ENCODE measurements at places on chromosomes 6 and 20.

GRCh38 chr6:137389150-137389704 lies 105.0 kb downstream of the OLIG3 start:
- DNase-seq, result peak; percentile 85

GRCh38 chr20:35451295-35451694 lies 4.1 kb upstream of the CEP250 start:
- DNase-seq, result no peak

- DNase-seq, result no peak
Observed at GRCh38 chr6:136063096-136063495, 187.0 kb downstream of the MTFR2 start.

GRCh38 chr6:9233686-9234085 lies 798.3 kb upstream of the SLC35B3 start:
- DNase-seq, result no peak

- DNase-seq, result no peak
Observed at GRCh38 chr6:161198783-161199460, 74.9 kb downstream of the AGPAT4 start.

DNA sequence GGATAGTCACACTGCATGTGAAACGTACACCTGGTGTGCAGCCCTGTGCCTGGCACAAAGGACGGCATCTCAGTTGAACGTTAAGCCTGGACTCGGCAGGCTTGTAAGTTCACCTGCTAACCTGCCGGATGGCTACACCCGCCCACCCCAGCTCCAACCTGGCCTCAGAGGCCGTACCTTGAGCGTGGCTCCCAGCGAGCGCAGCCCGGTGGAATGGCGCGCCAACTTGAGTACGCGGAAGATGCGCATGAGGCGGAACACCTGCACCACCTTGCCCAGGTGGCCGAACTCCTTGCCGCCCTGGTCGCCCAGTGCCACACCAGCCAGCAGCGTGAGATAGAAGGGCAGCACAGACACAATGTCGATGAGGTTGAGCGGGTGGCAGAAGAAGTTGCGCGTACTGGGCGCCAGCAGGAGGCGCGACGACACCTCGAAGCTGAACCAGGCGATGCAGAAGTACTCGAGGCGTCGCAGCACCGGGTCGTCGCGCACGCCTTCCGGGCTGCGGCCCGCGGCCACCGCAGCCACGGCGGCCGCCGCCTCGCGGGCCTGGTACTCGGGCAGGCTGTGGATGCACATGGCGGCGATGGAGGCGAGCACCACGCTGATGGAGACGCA lies 3.3 kb downstream of the KCNS1 start:
- peak; percentile 25 for DNase-seq

DNA sequence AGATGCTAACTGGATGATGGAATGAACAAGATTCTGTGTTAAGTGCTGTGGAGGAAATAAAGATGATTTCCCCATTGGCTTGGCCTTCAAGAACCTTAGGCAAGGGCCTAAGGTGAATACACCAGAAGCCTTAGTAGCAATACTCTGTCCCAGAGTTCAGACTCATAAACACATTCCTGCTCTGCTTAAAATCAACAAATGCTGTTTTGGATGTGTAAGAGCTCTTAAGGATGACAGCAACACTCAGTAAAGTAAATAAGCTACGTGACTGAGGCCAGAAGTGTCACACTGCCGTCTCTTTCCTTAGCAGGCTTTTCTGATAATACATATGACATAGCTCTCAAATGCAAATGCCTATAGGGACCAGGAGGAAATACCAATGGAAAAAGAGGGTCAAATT lies 90.6 kb downstream of the EYA2 start:
- DNase-seq, result no peak

DNA sequence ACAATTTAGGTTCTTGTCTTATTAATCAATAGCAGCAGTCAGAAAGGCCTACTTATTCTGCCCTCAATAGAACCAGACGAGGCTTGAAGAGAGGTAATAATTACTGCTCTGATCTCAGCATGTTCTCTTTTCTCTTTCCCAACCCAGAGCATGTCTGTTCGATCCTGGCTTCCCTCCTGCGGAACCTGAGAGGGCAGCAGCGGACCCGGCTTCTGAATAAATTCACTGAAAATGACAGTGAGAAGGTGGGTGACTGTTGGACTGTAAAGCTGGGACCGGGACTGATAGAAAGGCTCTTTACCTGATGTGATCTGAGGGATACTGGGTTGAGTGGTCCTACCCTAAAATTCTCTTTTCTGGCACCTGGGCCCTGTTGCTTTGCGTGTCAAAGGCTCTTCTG lies 63.0 kb upstream of the VSTM2L start:
- no peak for DNase-seq

DNA sequence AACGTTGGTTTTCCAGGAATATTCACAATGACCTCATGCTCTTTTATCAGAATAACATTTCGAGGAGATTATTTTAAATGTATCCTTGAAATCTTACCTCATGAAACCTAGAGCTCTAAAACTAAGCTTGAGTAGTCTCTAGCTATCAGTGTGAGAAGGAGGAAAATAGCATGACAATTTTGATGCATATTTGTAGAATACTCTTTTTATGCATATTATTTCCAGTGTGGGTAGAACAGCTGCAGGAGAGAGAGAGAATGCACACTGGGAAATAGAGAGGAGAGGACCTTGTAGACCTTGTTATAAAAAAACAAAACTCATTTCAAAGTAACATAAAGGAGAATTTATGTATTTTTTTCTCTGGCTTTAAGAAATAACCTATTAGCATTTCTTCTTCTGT lies 71.1 kb upstream of the VGLL2 start:
- DNase-seq, result no peak
